ENCODE measurements at places on chromosomes 11 and 22.

GRCh38 chr11:108565653-108566052, 27.9 kb downstream of the EXPH5 start:
- DNase-seq, result no peak

DNA sequence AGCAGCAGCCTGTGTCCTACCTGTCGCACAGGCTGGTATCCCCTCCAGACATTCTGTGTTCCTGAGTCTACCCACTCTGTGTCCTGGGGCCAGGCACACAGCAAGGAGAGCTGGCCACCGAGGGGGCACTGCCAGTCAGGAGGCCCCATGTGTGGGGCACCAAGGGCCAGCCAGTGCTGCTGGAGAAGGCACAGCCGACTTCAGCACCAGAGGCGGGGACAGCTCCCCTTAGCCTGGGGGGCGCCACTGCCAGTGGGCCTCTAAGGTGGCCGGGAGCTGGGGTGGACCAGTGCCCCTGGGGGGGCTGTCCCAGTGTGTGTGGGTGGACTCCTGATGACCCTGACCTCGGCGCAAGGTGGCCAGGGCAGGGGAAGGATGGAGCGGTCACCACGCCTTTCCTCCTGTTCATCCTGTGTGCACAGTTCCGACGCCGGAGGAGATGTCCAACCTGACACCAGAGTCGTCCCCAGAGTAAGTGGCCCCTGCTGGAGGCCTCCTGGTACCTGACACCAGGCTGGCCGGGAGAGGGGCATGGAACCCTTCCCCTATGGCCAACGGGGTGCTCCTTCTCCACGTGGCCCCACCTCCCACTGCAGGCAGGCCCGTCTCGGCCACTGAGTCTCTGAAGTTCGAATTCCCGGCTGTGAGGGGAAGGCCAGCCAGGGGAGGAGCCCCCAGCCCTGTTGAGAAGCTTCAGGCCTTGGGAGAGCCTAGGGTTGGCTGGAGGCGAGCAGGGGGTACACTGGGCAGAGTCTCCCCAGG, 35.4 kb downstream of the MOB2 start:
- no peak for DNase-seq

GRCh38 chr11:115874843-115875242, 370.6 kb upstream of the CADM1 start:
- DNase-seq, result no peak

DNA sequence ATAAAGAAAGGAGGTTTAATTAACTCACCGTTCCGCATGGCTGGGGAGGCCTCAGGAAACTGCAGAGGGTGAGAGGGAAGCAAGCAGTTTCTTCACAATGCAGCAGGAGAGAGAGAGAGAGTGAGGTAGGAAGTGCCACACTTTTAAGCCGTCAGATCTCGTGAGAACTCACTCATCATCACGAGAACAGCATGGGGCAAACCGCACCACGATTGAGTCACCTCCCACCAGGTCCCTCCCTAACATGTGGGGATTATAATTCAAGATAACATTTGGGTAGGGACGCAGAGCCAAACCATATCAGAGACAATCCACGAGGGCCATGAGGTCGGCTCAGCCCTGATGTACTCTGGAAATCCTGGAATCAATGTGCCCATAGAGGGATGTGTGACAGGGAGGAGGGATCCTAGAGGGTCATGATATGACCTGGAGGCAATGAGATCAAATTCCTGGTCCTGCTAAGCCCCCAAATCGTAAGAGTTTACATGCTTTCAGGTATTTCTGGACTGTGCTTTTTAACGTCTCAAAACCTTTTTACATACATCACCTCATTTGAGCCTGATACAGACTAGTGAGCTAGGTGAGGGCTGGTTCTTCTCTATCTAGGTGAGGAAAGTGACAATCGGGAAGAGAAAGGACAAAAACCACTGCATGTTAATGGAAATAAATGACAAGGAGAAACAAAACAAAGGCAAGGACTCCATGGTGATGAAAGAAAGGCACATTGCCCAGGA, 19.5 kb upstream of the RASSF10 start:
- no peak for DNase-seq

GRCh38 chr11:35747668-35748067, 85.1 kb downstream of the TRIM44 start:
- no peak for DNase-seq

- no peak for DNase-seq
Measured at GRCh38 chr22:37703906-37704305, 7.1 kb downstream of the TRIOBP start.

DNA sequence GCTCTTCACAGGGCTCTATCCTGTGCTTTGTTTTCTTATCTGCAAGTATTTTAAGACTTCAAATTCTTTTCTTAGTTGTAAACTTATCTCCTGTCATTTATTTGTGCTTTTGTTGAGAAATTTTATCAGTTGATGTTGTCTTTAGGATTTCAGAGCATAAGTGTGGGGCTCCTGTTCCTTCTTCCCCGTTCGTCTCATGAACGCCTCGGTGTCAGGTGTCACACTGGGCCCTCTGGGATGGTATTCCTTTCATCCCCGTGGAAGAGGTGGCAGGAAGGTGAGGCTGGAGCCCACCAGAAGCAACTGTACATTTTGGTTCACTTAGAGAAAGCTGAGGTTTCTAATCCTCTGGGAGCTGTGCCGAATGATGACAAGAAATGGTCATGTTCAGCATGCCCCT, 17.9 kb downstream of the NADSYN1 start:
- DNase-seq, result no peak

GRCh38 chr22:44493206-44493605, 4.8 kb downstream of the RTL6 start:
- DNase-seq, result no peak

All from lung microvascular endothelial cell (primary cell).